NCI-H2029 treated with DMSO at 0.1 percent for 48 hours (cell line): ENCODE measurements at places on chromosomes 16 and 17.
A peak's percentile ranks its signal among the peaks of the same experiment; 100 is the strongest.

GRCh38 chr16:78551487-78552085, 452.1 kb downstream of the WWOX start:
- DNase-seq, result peak; percentile 87

DNA sequence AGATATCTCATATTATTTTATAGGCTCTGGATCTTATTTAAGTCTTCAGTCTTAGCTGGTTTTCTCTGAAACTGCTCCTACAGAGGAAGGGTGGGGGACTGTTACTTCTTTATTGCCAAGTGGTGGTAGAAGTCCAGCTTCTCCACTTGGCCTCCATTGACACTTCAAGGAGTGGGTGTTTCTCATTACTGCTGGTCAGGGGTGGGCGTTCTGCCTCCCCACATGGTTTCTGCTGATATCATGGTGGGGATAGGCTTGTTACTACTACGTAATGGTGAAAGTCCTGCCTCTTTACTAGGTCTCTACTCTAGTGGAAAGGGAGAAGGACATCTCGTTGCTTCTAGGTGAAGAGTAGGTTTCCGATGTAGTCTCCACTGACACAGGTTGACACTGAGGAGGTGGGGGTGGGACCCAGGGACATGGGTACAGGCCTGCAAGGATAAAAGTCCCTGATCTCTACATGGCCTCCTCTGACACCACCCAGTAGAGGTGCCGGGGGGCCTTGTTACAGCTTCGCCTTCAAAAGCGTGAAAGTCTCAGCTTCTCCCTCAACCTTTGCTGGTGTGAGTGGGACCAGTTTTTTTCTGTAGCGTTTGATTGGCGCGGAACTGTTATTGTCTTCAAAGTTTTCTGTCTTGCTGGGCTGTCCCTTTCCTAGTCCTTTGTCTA, 20.3 kb downstream of the PRAC1 start:
- no peak for DNase-seq

DNA sequence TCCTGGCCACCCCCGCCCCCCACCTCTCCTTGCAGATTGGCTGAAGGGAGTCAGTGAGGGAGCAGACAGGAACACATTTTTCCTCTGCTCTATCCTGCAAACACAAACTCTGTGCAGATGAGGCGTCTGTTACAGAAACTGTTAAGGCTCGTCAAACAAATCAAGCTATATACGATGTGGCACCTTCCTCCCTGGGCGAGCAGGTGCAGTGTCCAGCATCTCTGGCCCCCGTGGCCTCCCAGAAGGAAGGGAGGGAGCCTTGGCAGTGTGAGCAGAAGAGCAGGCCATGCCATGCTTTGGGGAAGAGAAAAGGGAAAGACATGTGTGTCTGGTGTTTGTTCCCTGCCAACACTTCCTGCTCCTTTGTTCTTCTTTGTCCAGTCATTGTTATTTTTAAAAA, 267.8 kb downstream of the UTP18 start:
- no peak for DNase-seq

- DNase-seq, result no peak
Measured at GRCh38 chr16:87696726-87697125, 69.1 kb downstream of the KLHDC4 start.

DNA sequence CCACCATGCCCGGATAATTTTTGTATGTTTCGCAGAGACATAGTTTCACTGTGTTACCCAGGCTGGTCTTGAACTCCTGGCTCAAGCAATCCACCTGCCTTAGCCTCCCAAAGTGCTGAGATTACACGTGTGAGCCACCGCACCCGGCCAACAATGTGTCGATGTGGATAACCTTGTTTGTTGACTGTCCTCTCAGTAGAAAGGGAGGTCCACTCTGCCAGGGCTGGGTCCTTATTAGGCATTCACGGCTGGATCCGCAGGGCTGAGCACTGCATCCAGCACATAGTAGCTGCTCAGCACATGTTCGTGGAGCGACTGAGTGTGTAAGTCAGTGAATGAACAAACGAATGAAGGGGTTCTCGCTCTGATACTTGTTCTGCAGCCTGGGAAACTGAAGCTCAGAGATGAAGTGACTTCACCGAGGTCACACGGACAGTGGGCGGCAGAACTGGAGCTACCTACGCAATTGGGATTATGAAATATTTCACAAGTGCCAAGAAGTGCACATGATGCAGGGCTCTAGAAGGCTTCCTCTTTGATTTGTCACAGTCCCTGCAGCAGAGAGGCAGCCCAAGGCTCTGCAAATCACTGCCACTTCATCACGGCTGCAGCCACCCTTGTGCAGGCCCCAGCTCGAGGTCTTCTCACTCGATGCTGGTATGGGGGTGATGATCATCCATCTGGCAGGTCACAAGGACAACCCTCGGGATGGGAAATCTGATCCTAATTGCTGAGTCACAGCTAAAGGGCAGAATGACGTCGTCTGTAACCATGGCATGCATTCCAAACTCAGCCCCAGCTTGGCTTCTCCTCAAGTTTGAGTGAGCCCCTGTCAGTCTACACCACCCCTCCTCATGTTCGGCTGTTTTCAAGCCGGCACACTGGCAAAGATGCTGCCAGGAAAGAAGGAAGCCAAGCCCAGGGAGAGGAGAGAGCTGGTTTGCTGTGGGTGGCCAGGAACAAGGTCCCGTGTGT, 28.0 kb upstream of the SNN start:
- peak; percentile 39 for DNase-seq

DNA sequence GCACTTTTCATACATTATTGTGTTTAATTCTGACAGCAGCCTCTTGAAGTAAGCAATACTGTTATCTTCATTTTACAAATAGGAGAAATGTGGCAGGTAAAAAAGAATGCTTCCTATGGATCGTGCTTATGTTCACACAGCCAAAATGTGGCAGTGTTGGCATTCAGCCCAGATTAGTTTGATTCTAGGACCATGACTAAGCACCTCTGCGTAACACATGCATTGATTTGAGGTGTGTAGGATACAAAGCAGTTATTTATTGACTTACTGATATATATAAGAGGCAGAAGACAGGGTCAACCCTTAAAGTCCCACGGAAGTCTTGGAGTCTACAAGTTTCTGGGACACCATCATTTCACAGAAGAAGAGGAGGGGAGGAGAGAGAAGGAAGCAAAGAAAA, 1144.4 kb upstream of the GOT2 start:
- DNase-seq, result no peak

GRCh38 chr16:79449900-79450299, 150.6 kb downstream of the MAF start:
- DNase-seq, result no peak

GRCh38 chr17:41098042-41098441, at the start of gene KRTAP4-8:
TSS of gene KRTAP4-8 (minus strand) at chr17:41098142. CDS start at chr17:41098084, 58 bp downstream.
- no peak for DNase-seq

GRCh38 chr17:39261286-39261685, 35.5 kb upstream of the STAC2 start:
- DNase-seq, result no peak

- DNase-seq, result no peak
Measured at GRCh38 chr16:78177987-78178386, 78.5 kb downstream of the WWOX start.
